ENCODE measurements at places on chromosomes 13 and 19.

DNA sequence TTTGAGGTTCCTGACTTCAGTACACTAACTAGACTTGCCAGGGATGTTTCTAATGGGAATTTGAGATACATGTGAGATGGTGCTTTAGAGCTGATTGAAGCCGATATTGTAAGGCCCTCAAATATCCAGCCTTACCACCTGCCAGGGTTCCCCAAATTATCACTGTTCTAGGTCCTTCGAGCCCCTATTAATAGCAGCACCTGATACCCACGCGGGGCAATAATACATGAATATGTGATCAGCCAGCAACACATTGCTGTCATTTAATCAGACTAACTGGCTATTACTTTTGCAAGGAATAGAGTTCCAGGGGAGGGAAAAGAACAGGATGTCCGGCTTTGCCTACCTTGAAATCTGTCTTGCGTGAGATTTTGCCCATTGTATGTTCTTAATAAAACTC, 5.1 kb downstream of the RGCC start:
- no peak for DNase-seq

DNA sequence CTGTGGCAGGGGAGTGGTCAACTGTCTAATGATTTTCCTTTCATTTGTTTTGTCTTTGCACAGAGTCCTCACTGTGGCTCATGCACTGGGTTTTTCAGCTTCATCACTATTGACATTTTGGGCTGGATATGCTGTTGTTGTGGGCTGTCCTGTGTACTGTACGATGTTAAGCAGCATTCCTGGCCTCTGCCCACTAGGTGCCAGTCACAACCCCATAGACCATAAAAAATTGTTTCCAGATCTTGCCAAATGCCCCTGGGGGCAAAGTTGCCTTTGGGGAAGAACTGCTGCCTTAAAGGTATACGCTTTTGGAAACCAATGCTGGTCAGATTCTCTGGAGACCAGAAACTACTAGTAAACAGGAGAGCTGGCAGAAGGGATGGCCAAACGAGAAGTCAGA, 310.4 kb downstream of the SPRY2 start:
- peak; percentile 26 for DNase-seq

DNA sequence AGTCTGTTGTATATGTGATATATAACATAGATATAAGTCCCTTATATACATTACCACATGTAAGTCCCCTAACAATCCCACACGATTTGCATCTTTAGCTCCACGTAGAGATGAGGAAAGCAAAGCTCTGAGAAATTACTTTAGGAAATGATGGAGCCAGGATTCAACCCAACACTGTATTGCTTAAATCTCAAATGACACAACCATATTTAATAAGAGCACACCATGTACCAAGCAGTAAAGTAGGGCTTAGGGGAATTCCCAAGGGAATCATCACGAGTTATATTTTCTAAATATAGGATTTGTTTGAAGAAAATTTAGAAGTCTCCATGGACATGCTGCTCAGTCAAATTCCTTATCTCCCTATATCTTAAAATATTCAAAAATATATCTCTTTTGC, 61.3 kb upstream of the POMP start:
- no peak for DNase-seq

- no peak for DNase-seq
Observed at GRCh38 chr19:46860846-46861690, at the start of gene ARHGAP35. Gene ARHGAP35 (plus strand): TSS chr19:46860997. CDS start chr19:46918676, 57,679 bp downstream.

DNA sequence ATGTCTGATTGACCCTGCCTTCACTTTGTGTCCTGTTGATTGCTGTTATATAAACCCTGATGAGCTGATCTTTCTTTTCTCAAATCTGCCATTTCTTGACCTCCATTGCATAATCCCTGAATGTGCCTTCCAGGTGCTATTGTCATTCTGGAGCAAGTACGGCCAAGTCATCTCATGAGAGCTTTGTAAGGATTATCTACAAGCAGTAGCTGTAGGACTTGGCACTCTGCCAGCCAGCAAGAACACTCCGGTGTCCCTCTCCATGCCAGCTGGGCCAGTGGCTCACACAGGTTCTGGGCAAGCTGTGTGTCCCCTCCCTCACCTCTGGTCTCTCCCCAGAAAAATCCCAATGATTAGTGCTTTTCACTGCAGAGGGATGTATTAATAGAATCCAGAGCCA, 348.1 kb downstream of the FOXO1 start:
- no peak for DNase-seq

DNA sequence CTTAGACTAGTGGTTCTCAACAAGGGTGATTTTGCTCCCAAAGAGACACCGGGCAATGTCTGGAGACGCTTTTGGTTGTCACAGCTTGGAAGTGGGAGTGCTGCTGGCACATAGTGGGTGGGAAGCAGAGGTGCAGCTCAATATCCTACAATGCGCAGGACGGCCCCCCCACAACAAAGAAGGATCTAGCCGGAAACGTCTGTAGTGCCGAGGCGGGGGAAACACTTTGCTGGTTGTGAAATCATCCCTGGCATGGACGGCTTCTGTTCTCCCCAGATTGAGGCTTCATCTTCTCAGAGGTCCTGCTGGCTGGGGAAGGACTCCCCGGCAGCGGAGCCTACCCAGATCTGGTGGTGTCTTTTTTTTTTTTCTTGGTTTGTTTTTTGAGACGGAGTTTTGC, 13.4 kb upstream of the SYT5 start:
- no peak for DNase-seq

DNA sequence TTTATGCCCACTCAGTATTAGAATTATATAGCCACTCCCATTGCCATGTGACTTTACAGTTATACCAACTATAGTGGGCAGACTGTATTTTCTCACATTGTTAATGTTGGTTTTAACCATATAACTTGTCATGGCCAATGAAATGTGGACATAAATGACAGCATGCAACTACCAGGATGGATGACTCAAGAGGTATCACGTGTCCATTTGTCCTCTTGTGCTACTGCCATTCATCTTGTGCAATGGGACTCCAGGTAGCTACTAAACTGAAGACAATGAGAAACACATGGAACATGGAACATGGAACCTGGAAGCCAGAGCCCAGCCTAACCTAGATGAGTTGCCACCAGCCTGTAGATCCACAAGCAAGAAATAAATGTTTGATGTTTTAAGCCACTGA, 242.7 kb upstream of the IPO5 start:
- no peak for DNase-seq

DNA sequence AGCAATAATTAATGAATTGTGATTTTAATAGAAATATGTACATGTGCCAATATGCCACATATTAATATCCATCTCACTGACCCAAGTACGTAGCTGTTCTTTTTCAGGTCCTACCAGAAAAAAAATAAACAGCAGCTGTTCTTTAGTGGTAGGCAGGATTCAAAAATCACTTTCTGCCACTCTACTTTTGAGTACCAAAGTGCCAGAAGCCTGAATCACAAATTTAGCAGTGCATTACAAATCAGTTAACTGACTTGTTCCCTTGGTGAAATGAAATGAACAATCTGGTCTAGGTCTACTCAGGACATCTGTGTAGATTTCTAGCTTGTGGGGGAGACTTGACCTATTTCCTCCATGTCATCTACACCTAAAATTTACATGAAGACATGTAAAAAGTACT, 775.5 kb upstream of the GPC6 start:
- DNase-seq: no peak

DNA sequence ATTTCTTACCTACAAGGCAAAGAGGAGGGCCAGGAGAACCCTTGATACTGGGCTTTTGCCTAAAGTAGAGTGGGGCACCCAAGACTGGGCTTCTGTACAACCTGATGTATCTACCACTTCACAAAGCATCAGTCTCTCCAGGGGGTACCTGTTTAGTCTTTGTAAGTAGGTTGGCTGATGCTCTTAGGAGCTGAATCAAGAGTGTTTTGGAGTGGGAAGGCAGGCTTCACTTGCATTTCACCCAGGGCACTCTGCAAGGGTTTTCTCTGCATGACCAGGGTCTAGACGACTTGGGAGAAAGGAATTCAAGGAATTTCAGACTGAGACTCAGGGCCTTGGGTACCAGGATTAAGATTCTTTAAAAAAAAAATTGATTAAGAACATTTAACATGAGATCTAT, 361.5 kb downstream of the RFC3 start:
- DNase-seq: no peak

- DNase-seq: no peak
Observed at GRCh38 chr13:21133077-21133476, 43.3 kb downstream of the SKA3 start.

GRCh38 chr13:77460195-77460594, 75.3 kb upstream of the SCEL start:
- DNase-seq: no peak

- no peak for DNase-seq
Observed at GRCh38 chr19:17751912-17752273, 616 bp downstream of the FCHO1 start.

- DNase-seq: no peak
Observed at GRCh38 chr13:94646904-94647303, 45.2 kb downstream of the GPR180 start.

GRCh38 chr13:40665126-40666044, 1.1 kb downstream of the FOXO1 start:
- peak; percentile 27 for DNase-seq

GRCh38 chr13:88526853-88527215, 855.7 kb downstream of the SLITRK5 start:
- DNase-seq: no peak

DNA sequence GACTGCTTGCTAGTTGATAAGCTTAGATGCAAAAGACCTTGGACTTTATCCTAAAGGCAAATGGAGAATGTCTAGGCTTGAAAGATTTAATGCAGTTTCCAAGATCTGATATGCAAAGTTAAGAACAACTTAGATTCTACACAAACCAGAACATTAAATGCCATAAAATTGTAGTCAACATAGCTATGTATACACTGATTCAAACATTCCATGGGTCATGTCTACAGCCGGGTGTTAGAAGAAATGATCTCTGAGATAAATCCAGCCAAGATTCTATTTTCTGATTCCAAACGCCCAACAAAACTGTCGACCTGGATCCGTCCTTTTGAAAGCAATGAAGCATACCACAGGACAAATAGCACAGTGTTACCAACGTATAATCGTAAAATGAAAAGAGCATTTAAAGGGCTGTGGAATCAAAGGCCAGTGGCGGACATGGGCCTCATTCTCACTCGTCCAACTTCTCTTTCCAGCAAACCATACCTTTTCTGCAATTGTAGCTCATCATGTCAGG, 52.7 kb downstream of the KCTD12 start:
- no peak for DNase-seq

GRCh38 chr19:51750400-51751094, 1.1 kb downstream of the FPR1 start:
- no peak for DNase-seq

DNA sequence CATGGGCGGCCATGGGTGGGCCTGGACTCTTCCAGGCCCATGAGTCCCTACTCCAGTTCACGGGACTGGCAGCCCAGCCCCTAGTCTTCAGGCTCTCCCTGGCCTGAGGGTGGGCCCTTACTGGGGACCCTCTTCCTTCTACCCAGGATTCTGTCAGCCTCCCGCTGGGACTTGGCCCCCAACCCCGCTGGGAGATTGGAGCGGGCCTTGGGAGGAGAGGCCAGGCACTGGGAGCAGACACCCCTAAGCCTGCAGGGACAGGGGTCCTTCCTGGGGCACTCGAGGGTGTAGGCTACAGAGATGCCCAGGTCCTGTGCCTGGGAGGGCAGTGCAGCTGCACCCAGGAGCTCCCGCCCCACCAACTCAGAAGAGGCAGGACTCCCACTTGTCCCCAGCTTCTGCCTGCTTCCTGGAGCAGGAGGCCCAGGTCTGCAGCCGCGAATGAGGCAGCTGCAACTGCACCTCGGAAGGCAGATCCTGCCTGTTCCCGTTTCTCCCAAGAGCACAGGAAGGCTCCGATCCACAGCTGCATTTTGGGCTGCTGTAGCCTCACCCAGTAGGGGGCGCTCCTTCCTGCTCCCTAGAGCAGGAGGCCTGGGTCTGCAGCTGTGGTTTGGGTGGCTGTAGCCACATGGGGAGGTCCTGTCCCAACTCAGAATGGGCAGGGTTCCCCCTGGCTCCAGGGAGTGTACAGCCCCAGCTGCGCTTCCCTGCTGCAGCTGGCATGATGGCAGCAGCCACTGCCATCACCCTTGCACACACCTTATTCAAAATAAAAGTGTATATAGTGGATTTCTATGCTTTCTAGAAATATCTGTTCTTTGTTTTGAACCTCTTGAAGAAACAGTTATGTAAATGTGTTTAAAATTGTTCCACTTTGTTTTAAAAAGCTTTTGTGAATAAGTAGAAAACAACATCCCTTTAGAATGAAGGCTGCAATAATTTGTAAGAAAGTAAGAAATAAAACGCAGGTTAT, 46.8 kb downstream of the TEX26 start:
- DNase-seq: no peak

- no peak for DNase-seq
Observed at GRCh38 chr13:20080377-20081164, 80.3 kb downstream of the GJA3 start.

GRCh38 chr19:55441692-55442321, 1.3 kb downstream of the SHISA7 start:
- no peak for DNase-seq

DNA sequence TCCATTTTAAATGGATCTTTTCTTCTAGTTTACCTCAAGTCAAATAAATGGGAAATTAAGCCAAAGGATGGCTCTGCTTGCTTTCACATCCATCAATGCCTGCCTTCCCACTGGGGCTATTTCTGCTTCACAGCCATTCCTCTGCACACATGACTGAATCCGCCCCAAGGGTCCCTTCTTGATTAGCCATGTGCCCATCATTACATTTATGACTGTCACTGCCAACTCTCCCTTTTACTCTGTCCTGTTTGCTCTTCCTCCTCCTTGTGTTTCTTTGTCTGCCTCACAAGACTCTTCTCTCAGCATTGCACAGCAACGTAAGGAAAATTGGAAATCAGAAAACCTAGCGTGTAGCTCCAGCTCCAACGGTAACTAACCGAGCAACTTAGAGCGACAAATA, 410.2 kb downstream of the TBC1D4 start:
- no peak for DNase-seq

- DNase-seq: no peak
Observed at GRCh38 chr13:20002787-20003186, 44.3 kb downstream of the ZMYM2 start.

GRCh38 chr13:96460609-96461008, 370.7 kb downstream of the HS6ST3 start:
- no peak for DNase-seq

DNA sequence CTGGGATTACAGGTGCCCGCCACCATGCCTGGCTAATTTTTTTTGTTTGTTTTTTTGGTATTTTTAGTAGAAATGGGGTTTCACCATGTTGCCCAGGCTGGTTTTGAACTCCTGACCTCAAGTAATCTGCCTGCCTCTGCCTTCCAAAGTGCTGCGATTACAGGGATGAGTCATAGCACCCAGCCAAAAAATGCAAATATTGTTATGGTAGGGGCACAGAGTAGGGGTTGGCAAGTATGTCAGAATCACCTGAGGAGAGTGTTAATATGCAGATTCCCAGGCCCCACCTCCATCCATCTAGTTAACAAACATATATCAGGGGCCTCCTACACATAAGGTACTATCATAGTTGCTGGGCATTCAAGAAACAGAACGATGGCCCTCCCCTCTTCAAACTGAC, 44.7 kb downstream of the VAV1 start:
- no peak for DNase-seq

- no peak for DNase-seq
Observed at GRCh38 chr19:33998302-33998701, 174.0 kb upstream of the LSM14A start.
